Activated naive CD8-positive, alpha-beta T cell treated with anti-CD3 and anti-CD28 coated beads for 36 hours (primary cell): ENCODE measurements at places on chromosomes 16 and 17. TPM values are rescaled to one million over a fixed set of nuclear protein-coding genes. Genes with fewer than 3 reads are reported as not detected.
A peak's percentile ranks its signal among the peaks of the same experiment; 100 is the strongest.

GRCh38 chr16:88988980-88989811, 12.2 kb upstream of the CBFA2T3 start:
- DNase-seq: no peak

DNA sequence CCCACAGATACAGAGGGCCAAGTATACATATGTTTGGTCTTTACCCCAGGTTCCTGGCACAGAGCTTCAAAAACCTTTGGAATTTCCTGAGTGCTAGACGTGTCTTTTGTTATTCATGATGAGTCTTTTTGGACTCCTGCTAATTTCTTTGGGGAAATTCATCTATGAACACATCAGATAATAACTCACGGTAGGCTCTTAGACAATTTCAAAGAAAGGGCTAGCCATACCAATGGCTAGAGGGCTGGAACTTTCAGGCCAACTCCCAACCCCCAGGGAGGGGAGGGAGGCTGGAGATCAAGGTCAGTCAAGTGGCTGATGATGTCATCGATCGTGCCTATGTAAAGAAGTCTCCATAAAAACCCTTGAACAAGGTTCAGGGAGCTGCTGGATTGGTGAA, 101.9 kb downstream of the STX8 start:
- no peak for DNase-seq

- DNase-seq: no peak
Measured at GRCh38 chr16:81265052-81265451, 26.6 kb downstream of the BCO1 start.

EFNB3 gene
- not detected for total RNA-seq

OSGIN1 gene
- total RNA-seq: 0.92 TPM

DNA sequence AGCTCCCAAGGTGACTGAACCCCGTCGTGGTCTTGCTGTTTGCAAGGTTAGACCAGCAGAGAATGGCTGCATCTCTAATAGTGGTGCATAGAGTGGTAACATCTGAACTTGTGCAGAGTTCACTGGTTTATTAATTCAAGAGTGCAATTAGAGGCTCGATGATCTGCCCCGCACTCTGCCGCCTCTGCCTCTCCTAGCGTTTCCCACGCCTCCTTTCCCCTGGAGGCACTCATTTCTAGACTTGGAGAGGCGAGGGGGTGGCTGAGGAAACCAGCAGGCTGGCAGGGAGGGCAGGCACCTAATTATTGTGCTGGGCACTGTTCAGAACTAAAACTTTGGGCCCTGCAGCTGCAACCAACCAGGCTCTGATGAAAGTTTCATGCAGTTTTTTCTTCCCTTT, 363.5 kb upstream of the EEF2KMT start:
- DNase-seq: no peak

CHST4 gene
- total RNA-seq: not detected

- DNase-seq: no peak
Measured at GRCh38 chr17:7095625-7096024, 15.6 kb upstream of the CLEC10A start.

RNF157 gene
- 30.4 TPM for total RNA-seq

DNA sequence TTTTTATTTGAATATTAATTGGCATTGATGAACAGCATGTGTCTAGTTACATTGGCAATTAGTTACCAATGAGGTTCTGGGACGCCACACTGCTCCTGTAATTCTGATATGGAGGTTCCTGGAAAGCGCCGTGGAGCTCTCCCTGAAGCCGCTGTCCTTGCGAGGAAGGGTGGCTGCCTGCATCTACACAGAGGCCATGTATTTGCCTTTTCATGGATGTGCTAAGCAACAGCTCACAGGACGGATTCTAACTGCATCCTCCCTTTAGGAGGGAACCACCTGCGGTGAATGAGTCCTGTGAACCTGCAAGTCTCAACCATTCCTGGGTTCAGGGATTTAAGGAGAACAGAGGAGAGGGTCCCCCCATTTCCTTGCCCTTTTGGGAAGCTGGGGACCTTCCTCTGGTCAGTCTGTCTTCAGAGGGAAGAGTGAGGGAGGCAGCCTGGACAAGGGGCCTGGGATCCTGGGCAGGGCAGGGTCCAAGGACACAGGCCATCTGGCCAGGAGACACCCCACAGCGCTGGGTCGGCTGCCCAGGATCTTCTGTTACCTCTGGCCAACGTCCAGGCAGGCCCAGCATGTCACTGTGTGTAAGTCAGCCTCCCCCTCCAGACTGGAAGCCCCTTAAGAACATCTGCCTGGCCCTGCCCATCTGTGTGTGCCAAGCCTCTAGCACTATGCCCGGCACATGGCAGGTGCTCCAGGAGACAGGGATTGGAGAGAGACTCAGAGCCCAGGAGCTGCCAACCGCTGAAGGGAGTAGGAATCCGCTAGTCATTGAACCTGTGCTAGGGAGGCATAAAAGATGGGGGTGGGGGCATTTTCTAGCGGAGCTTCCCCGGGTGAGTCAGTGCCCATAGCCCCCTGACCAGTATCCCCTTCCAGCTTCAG, 314.1 kb upstream of the TNRC6C start:
- DNase-seq: no peak

CD300E gene
- total RNA-seq: not detected

TNFRSF17 gene
- total RNA-seq: not detected

DNA sequence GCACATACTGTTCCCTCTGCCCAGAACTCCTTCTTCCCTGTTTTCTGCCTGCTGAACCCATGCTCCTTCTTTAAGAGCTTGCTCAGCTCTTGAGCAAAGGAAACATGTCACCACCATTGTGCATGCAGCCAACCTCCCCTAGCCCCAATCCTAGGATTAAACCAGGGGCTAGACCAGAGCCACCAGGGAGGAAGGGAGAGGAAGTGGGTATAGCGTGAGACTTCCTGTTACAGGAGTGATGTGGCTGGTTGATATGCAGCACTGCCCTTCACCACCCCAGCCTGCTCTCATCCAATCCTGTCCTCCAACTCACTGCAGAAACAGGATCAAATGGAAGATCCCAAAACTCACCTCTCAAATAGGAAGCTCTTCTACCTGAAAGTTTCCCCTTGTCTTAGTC, 67.1 kb upstream of the CDH5 start:
- DNase-seq: no peak

DNA sequence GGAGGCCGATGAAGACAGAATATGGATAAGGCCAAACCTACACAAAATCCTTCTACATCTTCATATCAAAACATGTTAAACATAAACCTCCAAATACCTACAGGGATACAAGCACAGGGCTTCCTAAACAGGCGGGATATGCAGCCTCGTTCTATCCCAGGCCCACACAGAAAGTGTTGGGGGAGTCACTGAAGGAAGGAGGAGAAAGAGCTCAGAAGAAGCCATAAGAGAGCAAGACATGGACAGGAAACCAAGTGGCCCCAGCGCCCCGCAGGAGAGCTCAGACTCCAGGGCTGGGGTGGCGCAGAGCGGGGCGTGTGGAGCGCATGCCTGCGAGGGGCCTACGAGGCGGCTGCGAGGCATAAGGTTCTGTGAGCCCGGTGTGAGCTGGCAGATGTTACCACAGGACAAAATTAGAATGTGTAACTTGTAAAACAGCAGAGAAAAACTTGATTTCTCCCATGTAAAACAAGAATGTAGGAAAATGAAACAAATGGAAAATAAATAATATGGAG, 11.0 kb upstream of the FASN start:
- no peak for DNase-seq

WNT3 gene
- 0.08 TPM for total RNA-seq

- no peak for DNase-seq
Measured at GRCh38 chr16:89156740-89157645, 14.6 kb upstream of the CDH15 start.

GRCh38 chr16:81531419-81531821, 86.8 kb downstream of the CMIP start:
- no peak for DNase-seq

DNA sequence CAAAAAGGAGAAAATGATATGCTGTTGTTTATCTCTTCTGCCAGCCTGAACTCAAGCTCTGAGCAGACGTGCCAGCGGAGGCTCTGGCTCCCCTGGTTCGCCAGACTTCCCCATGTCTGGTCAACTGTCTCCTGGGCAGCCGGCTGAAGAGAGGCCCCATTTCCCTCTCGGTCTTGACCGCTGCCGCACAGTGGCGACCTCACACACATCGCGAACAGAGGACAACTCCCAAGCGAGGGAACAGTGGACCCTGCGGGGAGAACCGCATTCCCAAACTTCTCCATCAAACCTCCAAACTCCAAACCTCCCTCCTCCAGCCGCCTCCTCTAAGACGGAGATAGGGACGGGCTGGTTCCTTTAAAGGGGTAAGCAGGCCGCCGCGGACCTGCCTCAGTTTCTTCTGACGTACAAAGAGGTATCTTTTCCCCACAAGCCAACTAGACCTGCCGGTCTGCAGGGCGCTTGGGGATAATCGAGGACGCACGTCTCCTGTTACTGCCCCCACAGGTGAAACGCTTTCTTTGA, 24.9 kb upstream of the RFFL start:
- peak; percentile 18 for DNase-seq

NOG gene
- total RNA-seq: 4.5 TPM

- DNase-seq: peak; percentile 64
Measured at GRCh38 chr17:27760069-27760885, 40.1 kb downstream of the NOS2 start.

GRCh38 chr16:72482695-72483094, 310.7 kb upstream of the PMFBP1 start:
- no peak for DNase-seq

DNA sequence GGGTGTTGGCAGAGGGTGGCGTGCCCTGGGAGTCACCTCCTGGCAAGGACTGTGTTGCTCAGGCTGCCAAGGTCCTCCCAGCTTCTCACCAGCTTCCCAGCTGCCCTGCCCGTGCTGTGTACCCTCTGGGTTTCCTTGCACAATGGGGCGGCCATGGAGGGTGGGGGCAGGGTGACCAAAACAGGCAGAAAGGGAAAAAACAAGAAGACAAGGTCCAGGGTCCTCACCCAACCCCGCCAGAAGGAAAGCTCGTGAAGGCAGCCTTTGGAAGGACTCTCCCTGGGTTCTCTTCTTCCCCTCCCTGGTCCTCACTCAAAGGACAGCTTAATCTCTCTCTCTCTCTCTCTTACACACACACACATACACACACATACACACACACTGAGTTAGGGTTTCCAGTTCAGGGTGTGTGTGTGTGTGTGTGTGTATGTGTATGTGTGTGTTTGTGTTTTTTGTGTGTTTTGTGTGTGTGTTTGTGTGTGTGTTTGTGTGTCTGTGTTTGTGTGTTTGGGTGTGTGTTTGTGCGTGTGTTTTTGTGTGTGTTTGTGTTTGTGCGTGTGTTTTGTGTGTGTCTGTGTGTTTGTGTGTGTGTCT, 2.0 kb downstream of the SLC13A5 start:
- DNase-seq: no peak

- no peak for DNase-seq
Measured at GRCh38 chr16:69932228-69932627, 18.9 kb upstream of the CLEC18A start.

GRCh38 chr17:78340183-78340955, 19.5 kb downstream of the SOCS3 start:
- DNase-seq: no peak
